Right atrium auricular region (tissue), 2 donors: ENCODE measurements at places on chromosomes 7 and 10. TPM values are rescaled to one million over a fixed set of nuclear protein-coding genes. Genes with fewer than 3 reads are reported as not detected.

- DNase-seq = no peak
Observed at GRCh38 chr10:72024596-72024995, 60.4 kb downstream of the CHST3 start.

GRCh38 chr10:35600193-35600592 lies 4.9 kb upstream of the GJD4 start:
- no peak for DNase-seq

GRCh38 chr10:125538947-125539731 lies 143.8 kb downstream of the TEX36 start:
- DNase-seq = no peak

RALA gene
- 14.0 TPM for total RNA-seq

HHEX gene
- total RNA-seq = 2.1 TPM

GRCh38 chr7:40978047-40978446 lies 724.8 kb downstream of the INHBA start:
- no peak for DNase-seq

GRCh38 chr7:47303014-47303694 lies 278.8 kb downstream of the TNS3 start:
- DNase-seq = peak; percentile 43

DNA sequence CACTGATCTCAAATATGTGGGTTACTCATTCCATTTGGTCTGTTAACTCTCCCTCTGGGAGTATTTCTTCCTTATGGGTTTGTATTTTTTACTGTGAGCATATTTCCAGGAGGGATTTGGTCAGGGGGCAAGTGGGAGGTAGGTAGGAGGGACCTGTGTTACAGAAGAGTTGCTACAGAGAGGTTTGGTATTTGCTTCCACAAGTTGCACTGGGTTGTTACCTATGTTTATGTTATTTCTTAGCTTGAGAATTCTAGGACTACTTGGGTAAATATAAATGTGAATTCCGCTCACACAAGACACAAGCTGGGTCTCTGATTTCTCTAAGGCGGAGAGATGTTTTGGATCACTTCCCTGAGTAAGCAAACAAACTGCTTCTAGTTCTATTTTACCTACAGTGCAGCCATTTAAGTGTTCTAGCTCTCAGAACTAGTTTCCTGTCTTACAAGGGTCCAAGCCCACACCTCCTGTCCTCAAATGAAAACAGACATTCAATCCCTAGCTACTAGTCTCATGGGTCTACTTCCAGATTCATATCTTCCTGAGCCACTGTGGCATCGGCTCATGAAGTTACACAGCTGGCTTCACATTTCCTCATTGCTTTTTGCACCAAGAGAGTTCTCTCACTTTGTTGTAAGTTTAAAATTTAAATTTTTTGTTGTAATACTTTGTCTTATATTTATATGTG lies 75.4 kb upstream of the PPP1R3C start:
- no peak for DNase-seq

DNA sequence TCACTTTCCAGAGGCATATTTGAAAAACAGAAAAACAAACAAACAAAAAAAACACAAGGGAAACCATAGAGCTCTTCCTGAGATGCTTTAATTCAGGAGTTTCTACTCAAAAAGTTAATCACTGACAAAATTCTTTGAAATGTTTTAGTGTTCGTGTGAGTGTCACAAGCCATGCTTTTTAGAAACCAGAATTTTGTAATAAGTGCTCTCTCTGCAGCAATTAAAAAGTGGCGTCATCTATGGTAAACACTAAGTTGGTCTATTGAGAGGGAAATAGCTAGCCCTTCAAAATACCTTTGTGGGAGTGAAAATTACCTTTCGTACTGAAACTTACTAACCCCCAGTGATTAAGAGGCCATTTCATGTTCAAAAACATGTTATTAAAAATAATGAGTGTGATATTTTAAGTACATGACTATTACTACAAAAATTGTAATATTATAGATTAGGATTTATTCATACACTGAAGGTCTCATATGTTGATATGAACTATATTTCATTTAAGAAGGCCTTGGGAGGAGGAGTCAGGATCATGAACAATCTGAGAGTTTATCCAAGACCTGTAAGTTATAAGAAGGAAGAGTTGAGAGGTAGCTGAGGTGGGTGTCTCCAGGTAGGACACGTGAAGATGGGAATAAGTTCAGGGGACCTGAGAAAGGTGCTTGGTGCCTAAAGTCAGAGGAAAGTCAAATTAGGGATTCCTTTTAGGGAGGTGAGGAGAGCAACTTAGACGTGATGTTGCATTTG lies 94.6 kb downstream of the PPP1R9A start:
- DNase-seq = no peak

LRRD1 gene
- total RNA-seq = 0.30 TPM

PLCE1 gene
- total RNA-seq = 22.5 TPM
